ENCODE measurements at places on chromosomes 4 and X.
A peak's percentile ranks its signal among the peaks of the same experiment; 100 is the strongest.

DNA sequence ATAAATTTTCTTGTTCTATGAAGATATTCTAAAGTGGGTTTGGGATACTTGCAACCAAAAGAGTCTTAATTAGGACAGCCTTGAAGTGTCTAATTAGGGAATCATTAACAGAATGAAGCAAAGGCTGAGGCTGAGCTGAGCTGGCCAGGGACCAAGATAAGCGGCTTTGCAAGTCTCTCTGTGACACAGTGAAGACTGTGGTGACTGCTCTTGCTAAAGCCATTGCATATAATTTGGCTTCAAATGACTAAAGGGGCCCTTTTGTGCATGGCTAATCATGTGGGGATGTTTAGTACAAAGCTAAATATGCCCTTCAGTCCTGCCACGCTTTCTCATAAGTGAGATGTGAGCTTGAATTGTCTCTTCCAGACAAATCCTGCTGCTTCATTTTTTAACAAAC lies 31.2 kb upstream of the GYPA start:
- no peak for DNase-seq

DNA sequence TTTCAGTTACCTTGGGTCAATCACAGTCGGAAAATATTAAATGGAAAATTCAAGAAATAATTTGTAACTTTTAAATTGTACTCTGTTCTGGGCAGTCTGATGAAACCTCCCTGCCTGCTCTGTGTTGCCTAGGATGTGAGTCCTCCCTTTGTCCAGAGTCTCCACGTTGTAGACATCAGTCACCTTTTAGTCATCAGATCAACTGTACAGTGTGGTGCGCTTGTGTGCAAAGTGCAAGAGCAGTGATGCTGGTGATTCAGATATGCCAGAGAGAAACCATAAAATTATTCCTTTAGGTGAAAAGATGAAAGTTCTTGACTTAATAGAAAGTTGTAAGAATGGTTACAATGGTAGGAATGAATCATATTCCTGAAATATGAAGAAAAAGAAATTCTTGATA lies 1.4 kb downstream of the SPATA4 start:
- no peak for DNase-seq

DNA sequence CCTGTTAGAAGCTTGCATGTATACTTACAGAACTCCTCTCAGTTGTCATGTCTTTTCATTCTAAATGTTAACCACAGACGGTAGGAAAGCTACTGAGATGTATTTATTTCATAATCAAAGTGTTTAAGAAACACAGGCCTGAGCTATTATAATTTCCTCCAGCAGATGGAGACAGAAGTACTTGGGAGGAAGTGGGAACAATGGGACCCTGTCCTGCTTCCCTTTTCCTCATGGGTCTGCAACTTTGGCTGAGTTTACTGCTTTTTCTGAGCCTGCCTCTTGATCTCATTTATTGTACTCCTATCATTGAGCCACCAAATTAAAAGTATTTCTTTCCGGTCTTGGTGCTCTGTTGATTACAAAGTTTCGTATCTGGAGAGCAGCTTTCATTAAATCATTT lies 67.7 kb upstream of the SPANXN2 start:
- no peak for DNase-seq

GRCh38 chrX:56503941-56504673 lies 59.3 kb upstream of the UBQLN2 start:
- no peak for DNase-seq

DNA sequence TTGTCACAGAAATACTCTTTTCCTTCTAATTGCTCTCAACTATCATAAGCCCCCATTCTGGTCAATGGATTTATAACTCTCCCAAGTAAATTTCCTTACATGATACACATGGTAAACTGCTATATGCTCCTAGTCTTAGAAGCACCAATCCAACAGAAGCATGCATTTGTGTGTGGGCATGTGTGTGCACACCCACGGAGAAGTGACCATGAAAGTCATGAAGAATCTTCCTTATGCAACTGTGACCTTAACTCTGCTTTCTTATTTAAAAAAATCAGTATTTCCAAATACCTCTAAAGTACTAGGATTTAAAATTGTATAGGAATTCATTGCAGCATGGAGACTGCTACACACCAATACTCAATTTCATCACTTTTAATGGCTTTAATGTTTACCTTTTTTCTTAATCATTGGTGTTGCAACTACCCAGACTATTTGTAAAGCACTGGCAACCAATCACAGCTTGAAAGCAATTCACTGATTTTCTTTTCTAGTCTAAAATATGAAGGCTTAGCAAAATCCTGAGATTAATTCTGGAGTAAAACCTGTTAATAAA lies 47.6 kb downstream of the MAML3 start:
- DNase-seq: no peak

- DNase-seq: no peak
Observed at GRCh38 chr4:114132830-114133229, 153.4 kb upstream of the ARSJ start.

GRCh38 chrX:148376342-148376741 lies 124.1 kb upstream of the AFF2 start:
- DNase-seq: no peak

DNA sequence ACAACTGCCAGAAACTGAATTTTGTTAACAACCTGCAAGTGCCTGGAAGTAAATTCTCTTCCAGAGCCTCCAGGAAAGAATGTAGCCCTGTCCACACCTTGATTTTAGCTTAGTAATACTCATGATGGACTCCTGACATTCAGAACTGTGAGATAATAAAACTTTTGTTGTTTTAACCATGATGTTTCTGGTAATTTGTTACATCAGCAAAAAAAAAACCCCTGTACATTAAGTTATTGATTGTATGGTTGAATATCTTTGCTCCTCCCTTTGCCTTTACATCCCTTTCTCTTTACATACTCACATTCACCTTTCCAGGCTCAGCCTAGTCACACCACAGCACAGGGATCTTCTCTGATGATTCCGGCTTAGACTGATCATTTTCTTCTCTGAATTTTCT lies 881.8 kb upstream of the GRID2 start:
- no peak for DNase-seq

DNA sequence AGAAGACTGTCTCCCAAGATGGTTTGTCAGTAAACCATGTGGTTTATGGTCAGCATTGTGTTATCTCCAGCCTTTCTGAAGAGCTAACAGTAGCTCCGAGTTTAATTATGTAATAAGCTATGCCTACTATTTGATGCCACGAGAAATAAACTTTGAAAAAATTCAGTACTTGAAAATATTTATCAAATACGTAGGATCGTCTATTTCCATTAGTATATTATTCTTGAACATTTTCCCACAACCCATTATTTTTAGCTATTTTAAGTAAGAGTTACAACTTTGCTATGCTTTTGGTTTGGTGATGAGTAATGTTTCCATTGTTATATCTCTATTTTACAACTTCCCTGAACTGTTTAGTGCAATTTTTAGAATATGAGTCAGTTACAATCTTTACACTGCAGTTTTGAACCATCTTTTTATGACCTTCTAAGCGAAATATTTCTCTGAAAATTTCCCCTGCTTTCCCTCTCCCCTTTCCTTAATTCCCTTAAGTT lies 44.5 kb upstream of the TRIM2 start:
- DNase-seq: no peak

- DNase-seq: no peak
Observed at GRCh38 chrX:13750812-13751211, 16.3 kb downstream of the OFD1 start.

GRCh38 chr4:9608300-9608699 lies 164.1 kb downstream of the DEFB131A start:
- no peak for DNase-seq

GRCh38 chrX:72105436-72105835 lies 26.3 kb downstream of the RTL5 start:
- no peak for DNase-seq

GRCh38 chr4:8352368-8353157 lies 83.0 kb downstream of the HTRA3 start:
- no peak for DNase-seq

DNA sequence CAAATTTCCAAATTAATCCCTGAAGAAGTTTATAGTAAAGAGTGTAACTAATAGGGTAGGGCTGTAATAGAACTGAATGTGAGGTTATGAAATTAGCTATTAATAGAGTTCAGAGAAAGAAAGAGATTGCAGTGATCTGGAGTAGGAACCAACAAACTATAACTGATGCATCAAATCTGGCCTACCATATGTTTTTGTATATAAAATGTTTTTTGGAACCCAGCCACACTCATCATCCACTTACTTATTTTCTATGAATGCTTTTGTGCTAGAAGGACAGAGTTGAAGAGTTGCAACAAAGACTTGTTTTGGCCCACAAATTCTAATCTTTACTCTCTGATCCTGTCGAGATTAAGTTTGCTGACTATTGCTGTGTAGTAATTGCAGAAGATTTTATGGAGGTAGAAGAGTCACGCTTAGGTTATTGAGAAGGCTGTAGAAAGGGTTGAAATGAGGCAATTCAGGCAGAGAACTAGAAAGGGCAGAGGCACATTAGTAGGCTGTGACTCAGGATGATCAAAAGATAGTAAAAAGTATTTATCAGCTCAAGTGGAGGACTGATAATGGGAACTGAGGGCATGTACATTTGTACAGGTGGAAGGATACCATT lies 298.7 kb upstream of the EMCN start:
- no peak for DNase-seq

- DNase-seq: no peak
Observed at GRCh38 chrX:10769195-10769594, 148.8 kb upstream of the MID1 start.

GRCh38 chrX:155108427-155108826 lies 37.1 kb downstream of the BRCC3 start:
- no peak for DNase-seq

DNA sequence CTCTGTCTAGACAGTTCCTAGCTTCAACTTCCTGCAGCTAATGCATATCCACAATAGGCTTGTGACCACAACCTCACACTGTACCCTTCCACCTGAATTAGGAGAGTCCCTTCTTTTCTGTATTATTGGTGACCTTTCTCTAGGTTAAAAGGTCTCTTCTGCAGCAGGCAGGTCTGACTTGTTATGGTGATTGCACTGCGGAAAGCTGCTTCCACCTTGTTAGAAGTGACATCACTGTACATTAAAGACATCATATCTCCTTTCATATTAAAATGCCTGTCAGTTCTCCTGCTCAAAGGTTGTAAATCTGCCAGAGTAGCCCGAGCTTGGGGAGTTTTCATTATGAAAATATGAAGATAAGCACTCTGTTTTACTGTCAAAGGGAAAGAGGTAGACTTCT lies 21.5 kb upstream of the LSM6 start:
- DNase-seq: no peak

DNA sequence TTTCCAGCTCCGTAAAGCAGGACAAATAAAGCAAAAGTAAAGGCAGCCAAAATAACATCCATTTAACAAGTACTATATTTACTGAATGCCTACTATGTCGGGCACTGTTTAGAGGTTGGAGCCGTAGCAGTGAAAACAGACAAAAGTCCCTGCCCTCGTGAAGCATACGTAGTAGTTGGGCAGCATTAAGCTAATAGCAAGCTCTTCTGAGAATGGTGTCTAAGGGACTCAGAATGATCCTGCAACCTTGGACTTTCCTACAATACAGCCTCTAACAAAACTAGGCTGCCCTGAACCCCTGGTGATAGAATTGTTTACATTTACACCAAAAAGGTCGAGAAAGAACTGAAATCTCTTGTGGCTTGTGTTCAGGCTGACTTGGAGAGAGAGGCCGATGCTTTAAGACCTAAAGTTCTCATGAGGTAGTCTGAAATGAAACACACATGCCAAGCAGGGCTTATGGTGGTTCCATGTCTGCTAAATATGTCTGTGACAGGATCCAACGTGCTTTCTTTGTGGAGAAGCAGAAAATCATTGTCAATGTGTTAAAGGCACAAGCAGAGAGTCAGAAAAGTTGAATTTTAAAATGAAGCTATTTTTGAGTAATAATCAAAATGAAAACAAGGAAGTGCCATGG lies 898 bp upstream of the PDGFC start:
- DNase-seq: no peak

GRCh38 chr4:145909773-145910172 lies 28.9 kb downstream of the ZNF827 start:
- DNase-seq: no peak

DNA sequence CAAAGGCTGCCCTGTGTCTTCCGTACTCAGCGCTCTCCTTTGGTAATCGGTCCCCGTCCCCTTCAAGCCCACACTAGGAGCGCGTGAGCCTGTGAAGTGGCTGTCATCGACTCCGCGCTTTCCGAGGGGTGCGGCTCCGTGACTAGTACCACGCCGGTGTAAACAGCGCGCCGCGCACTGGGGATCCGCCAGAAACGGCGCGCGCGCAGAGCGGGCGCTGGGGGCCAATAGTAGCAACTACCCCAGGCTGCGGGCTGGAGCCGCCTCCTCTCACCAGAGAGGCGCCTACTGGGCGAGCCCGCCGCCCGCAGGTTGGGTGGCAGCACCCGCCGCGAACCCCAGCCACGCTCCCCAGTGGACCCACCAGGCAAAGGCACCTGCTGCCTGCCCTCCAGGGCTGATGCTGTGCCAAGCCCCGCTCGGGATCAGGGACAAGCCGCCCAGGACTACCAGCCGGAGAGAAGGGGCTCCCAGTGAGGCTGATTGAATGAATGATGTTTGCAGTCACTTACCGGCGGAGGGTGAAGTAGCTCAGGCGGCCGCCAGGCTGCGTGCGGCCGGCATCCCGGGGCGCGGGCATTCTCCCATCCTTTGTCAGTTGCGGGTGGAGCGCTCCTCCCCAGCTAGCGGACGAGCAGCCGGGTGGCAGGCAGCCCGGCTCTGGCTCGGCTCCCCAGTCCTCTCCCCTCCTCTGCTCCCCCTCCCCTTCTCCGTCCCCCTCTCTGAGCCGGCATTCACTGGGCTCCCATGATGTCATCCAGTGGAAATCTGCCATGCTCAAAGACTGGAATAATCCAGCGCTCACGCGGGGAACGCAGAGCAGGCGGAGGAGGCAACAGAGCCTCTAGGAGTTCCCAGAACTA lies 370.3 kb upstream of the SMIM31 start:
- peak; percentile 81 for DNase-seq

- DNase-seq: no peak
Observed at GRCh38 chr4:1300466-1301455, 11.1 kb downstream of the MAEA start.

- DNase-seq: no peak
Observed at GRCh38 chr4:80875642-80876041, 154.9 kb upstream of the BMP3 start.
